Panc1 (cell line): ENCODE measurements at places on chromosomes 1 and 21. TPM values are rescaled to one million over a fixed set of nuclear protein-coding genes. Genes with fewer than 3 reads are reported as not detected.

GRCh38 chr1:183097438-183098051, 74.3 kb downstream of the LAMC1 start:
- DNase-seq, result no peak

DNA sequence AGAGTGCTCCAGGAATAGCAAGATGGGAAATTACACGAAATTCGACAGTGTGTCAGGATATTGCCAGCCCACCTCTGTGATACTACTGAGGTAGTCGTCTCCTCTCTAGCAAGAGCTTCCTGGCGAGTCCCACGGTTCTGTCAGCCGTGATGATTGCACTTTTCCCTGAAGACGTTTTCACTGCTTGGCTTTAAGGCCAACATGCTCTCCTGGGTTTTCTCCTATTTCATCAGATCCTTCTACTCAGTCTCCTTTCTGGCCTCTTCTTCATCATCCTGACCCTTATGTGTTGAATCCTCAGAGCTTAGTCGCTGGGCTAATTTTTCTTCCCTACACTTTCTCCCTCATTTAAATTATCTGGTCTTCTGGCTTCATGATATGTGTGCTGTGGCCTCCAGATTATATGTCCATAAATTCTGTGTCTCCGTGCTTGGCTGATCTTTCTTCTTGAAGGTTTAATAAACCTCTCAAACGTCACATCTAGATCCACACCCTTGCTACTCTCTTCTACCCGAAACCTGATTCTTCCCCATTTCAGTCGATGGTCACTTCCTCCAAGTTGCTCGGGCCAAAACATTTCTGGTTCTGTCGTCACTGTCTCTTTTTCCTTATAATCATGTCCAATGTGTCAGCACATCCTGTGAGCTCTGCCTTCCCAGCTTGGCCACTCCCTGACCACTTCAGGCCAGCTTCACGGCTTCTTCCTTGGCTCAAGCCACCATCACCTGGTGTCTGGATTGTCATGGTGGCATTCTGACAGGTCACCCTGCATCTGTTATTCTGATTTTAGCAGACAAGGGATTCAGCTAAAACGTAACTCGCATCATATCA, 12.2 kb downstream of the OR2B11 start:
- no peak for DNase-seq

DNA sequence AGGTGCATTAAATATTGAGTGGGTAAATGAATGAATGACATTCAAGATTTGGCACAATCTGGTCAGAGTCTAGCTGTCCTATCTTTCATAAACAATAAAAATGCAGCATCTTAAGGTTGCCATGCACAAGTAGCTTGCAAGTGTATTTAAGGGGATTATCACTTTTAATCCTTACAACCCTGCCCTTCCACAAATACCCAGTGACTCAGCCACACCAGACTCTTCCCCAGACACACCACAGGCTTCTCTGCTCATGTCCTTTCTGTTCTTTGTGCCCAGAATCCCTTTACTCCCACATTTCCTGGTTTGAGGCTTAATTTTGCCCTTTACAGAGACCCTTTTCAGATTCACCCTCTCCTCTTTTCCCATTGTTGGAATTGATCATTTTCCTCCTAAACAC, 59.8 kb downstream of the KIRREL1 start:
- no peak for DNase-seq

DNA sequence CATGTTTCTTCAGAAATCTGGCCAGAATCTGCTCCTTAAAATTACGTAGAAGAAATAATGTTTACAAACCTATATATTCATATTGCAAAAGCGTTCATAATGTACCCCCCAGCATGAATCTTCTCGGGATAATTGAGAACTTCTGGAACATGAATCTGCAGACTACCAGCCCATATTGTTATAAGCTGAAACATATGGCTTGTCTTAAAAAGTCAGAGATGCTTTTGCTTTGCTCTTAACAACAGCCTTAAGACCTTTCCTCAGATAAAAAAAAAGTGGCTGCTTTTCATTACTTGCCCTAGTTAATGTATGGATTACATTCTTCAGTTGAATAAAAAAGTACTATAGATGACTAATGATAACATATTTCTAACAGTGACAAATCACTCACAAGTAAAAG, 15.0 kb upstream of the ZZZ3 start:
- no peak for DNase-seq

GRCh38 chr1:17161137-17161740, 42.0 kb upstream of the PADI2 start:
- DNase-seq, result no peak

Gene MX2
- total RNA-seq, result 56.7 TPM
